ENCODE measurements at places on chromosomes 5 and 9. TPM values are rescaled to one million over a fixed set of nuclear protein-coding genes. Genes with fewer than 3 reads are reported as not detected.

Gene C9orf43
- total RNA-seq, result 0.38 TPM

DNA sequence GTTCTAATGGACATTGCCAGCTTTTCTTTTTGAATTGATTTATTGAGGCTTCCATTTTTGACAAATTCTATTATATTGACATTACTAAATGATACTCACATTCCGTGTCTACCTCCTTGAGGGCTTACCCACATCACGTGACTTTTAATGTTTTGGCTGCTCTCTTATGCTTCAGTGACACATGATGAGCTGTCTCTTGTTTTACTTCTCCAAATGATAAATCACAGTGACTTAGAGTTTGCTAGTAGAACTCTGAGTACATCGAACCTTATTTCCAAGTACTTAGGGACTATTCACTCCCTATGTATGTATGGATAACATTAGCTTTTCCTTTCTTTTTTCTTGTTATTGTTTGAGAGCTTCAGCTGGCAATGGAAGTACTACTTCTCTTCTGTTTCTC is 169.8 kb upstream of the KCNN2 start:
- no peak for DNase-seq

GRCh38 chr5:124237206-124237695 is 509.2 kb downstream of the ZNF608 start:
- no peak for DNase-seq

DNA sequence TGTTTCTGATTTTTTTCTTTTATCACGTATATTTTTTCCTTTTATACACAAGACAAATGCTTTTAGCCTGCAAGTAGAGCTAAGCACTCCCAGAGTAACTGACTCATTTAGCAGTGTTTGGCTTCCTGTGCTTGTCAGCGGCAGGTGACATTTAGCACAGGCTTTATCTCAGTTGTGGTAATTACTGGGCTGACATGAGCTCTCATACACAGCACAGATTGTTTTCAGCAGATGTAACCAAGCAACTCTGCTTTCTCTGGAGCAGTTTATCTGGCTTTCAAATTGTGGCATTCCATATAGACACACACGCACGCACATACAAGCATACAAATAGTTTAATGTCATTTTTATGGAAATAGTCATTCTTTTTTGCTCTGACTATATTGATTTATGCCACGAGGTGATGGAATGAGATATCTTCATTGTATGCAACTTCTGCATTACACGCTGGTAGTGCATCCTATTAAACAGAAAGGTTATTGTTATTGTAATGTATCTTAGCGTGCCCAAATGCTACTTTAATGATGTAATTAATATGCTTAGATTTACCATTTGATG is 379.0 kb upstream of the GRAMD2B start:
- no peak for DNase-seq

DNA sequence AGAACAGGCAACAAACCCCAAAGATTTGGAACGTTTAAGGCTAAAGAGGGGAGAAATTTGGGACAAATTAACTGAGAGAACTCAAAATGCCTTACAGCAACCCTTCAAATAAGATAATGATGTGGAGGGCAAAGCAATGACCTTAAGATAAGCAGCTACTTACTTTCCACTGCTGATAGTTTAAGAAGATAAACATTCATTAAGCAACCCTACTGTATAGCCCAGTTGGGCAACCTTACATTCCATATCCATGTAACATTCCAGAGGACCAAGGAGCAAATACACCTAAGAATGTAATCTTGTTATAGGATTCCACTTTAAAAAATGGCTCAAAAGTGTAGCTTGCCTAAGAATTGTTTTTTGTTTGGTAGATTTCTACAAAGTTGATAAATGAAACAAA is 14.8 kb downstream of the ETF1 start:
- DNase-seq, result no peak

DNA sequence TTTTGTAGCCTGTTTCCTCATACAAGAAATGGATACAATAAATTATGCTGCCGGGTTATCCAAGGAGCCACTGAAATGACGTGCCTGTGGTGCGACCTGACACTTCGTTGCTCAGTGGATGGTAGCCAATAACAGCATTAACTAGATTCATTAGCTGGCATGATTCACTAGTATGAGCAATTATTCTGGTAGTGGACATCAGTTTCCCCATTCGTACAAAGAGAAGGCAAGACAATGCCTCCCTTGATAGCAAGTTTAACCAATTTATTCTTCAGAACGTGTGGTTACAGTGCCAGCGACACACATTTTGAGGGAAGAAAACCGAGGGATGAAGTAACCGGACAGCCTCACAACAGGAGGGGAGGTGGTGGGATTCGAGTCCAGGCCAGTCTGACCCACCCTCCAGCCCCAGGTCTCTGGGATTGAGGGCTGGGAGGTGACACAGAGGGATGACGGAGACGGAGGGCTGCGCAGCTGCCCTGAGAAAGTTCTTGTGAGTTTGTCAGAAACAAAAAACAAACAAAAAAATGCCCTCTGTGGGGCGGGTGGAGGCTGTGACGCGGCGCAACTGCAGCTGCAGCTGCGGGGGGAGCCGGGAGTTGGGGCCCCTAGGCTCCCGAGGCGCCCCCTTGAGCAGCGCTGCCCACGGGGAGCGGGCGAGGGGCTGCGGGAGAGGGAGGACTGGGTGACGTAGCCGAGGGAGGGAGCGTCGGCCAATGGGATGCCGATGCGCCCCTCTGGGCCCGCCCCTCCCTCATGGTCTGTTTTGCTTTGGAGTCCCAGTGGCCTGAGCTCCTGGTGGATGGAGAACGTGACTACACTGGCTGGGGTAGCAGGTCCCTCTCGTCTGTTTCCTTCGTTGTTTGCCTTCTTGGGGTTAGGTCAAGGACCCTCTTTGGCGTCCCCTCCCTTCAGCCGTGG is 10.9 kb downstream of the LHX2 start:
- DNase-seq, result no peak

DNA sequence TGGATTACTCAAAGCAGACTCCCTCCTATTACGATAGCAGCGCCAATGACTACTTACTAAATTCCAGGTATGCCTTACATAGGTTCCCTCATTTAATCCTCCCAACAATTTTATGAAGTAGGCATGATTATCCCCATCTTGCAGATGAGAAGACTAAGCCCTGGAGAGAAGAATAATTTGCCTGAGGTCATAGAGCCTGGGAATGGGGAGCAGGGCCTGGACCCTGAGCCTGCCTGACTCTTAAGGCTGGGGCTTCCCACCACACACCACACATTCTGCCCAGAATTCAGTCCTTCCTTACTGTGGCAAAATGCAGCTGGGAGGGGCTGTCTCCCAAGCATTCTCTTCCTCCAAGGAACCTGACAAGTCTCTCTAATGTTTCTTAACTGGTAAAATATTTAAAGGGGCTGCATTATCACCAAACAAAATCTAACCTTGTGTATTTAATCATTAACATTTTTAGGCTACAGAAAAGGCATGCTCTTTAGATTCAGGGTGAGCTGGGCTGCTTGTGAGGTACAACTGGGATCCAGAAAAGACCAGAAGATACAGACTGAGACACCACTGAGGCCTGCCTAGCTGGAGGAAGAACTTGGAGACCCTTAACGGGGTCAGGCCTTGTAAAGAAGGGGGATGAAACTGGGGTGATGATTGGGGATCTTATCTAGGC is 26.1 kb downstream of the LHFPL2 start:
- no peak for DNase-seq
